DMS53 (cell line): ENCODE measurements at places on chromosomes 11 and 22.

DNA sequence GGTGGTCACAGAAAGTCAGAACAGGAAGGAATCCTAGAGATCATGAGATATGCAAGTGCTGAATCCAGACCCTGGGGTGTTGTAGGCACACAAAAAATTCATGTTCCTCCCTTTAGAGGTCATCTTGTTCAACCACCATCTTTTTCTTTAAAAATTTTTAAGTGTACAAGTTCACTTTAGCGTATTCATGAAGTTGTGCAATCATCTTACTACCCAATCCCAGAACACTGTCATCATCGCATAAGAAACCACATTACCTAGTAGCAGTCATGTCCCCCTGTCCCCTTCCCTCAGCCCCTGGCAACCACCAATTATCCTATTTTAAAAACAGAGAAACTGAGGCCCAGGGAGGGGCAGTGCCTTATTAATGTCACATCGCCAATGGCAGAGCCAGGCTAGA lies 20.3 kb upstream of the WNT11 start:
- DNase-seq, result no peak

GRCh38 chr11:77471558-77472193 lies 2.2 kb downstream of the PAK1 start:
- peak; percentile 97 for DNase-seq

GRCh38 chr11:111155021-111155420 lies 90.5 kb upstream of the POU2AF2 start:
- DNase-seq, result no peak

- no peak for DNase-seq
Observed at GRCh38 chr11:76600124-76600655, 70.4 kb downstream of the LRRC32 start.

- no peak for DNase-seq
Observed at GRCh38 chr22:32574411-32574810, 99.8 kb downstream of the FBXO7 start.

GRCh38 chr11:105923252-105923651 lies 98.8 kb downstream of the MSANTD4 start:
- DNase-seq, result no peak

- DNase-seq, result no peak
Observed at GRCh38 chr11:106398502-106399075, 321.1 kb downstream of the AASDHPPT start.

DNA sequence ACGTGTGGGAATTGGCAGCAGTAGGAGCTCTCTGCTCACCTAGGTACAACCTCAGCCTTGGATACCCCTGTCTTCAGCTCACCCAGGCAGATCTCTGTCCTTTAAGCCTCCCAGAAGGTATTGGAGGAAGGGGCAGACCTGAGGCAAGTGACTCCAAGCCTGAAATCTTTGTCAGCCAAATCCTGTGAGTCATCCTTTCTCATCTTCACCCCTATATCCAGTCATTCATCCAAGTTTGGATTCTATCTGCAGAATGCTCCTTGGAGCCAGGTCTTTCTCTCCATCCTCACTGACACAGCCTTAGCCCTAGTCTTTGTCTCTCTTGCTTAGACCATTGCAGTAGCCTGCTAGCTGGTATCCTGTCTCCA lies 10.4 kb upstream of the THY1 start:
- DNase-seq, result no peak

DNA sequence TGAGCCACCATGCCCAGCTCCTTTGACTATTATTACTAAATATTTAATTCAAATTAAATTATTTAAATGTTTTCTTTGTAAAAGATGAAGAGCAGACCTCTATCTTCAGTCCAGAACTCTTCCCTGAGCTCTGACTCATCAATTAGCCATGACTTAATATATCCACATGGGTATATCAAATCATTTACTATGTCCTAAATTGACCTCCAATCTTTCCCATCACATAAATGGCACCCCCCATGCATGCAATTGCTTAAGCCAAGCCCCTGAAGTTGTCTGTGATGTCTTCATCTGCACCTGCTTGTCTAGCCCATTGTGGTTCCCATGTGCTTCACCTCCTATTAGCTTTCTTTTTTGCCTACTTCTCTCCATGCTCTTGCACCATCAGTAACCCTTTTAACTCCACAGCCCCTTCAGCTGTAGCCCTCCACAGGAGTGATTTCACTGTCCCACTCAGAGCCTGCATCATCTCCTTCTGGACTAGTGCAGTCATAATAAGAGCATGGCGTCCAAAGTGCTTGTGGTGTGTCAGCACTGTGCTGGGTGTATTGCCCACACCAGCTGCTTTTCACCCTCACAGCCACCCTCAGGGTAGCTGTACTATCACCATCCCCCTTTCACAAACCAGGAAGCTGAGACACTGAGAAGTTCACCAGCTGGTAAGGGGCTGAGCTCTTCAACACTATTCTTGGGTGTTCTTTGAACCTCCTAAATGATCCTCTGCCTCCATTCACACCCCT lies 11.8 kb upstream of the THY1 start:
- no peak for DNase-seq

DNA sequence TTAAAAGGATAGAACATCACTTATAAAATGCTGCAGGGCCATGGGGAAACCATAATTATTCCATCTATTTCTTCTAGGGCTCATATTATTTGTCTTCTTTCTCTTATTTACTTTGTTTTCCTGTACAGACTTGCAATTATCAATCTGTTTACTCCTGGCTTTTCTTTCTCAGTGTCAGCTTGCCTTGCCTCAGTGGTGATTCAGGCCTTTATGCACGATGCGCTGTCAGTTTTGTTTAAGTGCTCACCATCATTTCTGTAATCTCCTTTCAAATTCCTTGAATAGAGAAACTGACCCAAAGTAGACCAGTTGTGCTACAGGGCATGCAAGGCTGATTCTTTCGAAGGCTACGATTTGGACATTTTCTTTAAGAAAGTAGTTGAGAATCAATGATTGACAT lies 4.7 kb downstream of the PDHX start:
- no peak for DNase-seq

- DNase-seq, result no peak
Observed at GRCh38 chr11:75800136-75800675, 14.8 kb upstream of the UVRAG start.

DNA sequence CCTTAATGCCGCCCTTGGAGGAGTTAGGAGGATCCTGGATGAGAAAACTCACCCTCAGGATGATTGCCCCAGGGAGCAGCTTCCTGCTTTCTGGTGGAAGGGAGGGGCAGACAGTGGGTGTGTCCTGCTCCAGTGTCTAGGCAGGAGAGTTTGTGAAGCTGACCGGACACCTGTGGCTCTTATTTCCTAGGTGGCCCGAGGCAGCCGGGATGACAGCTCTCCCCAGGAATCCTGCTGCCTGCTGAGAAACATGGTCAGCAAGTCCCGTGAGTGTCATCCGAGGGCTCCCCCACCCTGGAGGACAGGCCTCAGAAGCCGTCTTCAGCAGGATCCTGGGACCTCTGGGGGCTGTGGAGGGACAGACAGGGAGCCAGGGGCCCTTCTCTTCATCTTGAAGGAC lies 50.4 kb downstream of the ST3GAL4 start:
- peak; percentile 17 for DNase-seq

DNA sequence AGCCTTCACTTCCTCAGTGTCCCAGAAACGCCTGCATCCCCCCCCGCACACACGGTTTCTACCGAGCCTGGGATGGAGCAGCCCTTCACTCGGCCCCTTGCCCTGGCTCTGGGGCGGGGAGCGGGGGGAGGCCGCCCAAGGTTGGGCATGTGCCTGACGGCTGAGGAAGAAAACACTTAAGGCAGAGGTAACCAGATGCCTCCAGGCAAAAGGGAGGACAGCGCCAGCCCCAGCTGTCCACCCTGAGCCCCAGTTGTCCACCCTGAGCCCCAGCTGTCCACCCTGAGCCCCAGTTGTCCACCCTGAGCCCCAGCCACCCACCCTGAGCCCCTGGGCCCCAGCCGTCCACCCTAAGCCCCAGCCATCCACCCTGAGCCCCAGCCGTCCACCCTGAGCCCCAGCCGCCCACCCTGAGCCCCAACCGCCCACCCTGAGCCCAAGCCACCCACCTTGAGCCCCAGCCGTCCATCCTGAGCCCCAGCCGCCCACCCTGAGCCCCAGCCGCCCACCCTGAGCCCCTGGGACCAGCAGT lies 3.8 kb upstream of the TTLL8 start:
- no peak for DNase-seq
